HCT116 (cell line): ENCODE measurements at places on chromosomes 12 and 14.

- no peak for DNase-seq
Observed at GRCh38 chr12:49655595-49656236, 32.4 kb downstream of the PRPF40B start.

DNA sequence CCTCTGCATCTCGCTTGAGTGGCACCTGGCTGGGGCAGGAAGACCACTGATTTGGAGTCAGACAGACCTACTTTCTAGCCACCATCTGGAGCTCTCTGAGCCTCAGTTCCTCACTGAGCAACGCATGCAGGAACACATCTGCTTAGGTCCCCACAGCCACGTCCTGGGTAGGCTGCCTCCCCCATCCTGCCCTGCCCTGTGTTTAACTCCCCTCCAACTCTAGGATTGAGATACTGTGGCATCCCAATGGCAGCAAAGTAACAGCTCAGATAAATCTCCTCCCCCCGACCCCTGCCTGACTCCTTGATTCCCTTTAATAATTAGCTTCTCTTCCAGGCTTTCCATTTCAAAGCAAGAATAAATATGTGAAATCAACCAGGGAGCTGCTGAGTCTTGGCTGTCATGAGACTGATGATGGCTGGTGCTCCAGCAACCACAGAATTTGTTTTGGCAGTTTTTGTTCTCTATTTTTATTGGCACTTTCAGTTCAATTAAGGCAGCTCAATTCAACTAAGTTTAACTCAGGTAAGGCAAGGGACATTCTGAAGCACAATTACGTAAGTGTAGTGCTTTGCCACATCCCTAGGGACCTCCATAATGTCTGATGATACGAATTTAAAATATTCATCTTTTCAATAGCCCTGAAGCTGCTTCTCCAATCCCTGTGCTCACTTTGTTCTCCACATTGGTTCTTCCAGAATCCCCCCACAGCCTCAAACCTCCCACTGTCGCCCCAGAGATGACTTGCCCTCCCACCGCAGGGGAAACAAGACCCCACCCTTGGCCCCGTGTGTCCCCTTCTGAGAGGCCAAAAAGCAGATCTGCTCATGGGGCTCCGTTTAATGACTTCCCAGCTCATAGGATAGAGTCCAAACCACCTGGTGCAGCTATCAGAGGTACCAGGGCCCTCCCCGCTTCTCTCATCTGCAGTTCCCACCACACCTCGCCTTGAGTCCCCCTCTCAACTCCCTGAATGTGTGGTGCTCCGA is 58.2 kb downstream of the ESR2 start:
- DNase-seq, result no peak

DNA sequence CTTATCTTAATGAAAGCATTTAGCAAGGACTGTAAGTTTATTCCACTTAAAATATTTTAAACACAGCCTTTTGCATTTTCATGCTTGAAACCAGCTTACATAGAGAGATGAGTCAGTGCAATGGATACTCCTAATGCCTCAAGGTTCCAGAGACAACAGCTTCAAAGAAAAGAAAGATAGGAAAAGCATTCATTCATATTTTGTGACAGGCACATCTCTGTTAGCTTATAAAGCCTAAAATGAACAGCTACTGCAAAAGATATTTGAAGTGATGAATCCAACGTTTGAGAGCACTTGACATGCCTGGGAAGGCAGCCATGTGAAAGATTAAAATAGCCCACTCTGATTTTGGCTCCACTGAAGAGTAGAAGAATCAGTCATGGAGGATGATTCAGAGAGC is 814.5 kb downstream of the RPS29 start:
- no peak for DNase-seq

GRCh38 chr12:4041187-4041885 is 168.1 kb upstream of the PARP11 start:
- DNase-seq, result no peak

DNA sequence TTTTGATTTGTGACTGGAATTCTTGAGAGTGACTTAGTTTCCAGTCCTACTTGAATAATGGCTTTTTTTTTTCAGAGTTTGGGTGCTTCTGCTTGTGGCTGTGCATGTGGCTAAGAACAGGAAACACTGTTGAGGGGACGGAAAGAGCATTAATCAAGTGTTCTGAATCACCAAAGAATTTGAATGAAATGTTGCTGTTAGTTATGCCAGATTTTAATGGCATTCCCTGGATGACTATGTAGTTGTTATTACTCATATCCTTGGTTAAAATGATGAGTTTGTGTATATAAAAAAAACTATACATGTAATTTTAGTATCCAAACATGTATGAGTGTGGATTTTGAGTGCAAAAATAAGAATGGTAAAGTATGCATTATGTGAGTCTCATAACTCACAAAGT is 347.9 kb downstream of the BCAT1 start:
- no peak for DNase-seq

DNA sequence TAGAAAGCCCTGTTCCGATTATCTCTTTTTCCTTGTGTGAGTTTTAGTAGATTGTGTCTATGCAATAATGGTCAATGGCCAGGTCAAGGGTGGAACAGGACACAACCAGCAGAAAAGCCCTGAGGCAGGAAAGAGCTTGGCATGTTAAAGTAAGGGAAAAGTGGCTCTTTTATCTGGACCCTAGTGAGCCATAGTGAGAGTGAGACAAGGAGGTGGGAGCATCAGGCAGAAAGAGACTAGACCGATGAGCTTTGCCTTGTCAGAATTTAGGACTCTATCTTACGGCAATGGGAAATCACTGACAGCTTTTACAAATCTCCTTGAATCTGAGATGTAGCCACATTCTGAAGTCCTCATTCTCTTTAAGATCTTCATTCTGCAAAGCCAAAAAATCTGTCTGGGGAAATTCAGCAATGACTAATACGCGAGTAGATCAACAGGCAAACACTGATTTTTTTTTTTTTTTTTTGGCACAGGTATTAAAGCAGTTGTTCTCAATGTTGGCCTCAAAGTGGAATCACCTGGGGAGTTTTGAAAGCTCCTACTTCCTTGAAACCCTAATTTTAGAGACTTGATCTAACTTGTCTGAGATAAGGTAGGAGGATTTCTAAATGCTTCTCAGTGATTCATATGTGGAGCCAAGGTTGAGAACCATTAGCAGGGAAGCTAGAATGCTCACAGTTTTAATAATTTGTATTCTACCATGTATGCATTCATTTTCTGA is 33.9 kb downstream of the TMEM19 start:
- DNase-seq, result no peak

- no peak for DNase-seq
Observed at GRCh38 chr14:103318750-103319419, 15.2 kb upstream of the EIF5 start.

DNA sequence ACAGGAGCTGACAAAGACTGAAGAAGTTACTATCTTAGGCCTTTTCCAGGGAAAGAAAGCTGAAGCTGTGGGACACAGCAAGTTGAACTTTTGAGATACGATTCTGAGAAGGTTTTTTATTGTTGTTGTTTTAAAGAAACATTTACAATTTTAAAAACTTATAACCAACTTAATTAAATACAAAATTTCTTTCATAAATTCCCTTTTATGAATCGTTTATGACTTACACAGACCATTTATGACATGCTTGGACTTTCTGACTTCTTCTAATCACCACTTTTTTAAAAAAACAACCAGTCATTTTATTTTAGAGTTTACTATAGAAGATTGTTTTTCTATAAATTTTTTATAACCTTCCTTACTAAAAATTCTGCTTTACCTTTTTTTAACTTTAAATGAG is 68.7 kb downstream of the DHRS2 start:
- peak; percentile 16 for DNase-seq

DNA sequence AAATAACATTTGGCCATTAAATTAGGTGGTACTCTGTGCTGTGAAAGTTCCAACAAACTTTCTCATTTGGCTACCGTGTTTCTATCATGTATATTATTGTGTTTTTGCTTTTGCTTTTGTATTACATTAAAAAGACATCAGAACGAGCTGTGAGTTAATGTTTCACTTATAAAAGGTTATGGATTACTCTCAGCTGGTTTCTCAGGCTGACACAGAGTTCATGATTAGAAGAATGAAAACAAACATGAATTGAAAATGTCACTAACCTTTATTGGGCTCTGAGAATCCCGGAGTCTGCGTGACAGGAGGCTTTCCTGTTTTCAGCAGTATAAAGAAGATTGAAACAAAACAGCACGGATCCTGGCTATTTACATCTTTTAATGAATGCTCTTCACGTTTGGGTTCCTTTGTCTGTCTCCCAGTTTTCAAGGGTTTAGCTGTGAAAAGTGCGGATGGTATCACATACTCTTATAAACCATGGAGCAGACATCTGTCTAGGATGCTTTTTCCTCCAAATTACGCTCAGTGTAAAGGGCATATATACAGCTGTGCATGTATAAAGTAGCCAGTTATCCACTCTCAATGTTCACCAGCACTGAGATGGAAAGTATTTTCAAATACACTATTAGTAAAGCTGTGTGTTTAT is 153.6 kb downstream of the PTCSC3 start:
- no peak for DNase-seq

DNA sequence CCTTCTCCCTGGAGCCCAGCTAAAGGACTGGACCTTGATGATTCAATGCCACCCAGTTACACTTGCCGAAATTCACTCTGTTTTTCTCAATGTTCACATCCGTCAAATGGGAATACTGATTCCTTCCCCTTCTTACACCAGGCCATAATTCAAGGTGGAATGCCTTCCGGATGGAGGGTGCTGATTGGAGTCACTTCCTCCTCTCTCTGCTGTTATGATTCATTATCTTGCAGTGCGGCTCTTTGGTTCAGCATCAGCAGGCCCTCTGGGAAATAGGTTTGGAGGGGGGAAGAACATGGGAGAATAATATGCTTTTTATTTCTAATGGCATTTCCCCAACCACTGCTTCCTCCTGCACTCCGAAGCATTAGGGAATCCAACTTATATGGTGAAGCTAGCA is 390.6 kb upstream of the TBX3 start:
- no peak for DNase-seq

- no peak for DNase-seq
Observed at GRCh38 chr14:72700338-72701236, 193.3 kb downstream of the DPF3 start.

GRCh38 chr12:66901138-66901932 is 222.5 kb upstream of the GRIP1 start:
- DNase-seq, result no peak
